ENCODE measurements at places on chromosomes 4 and X. TPM values are rescaled to one million over a fixed set of nuclear protein-coding genes. Genes with fewer than 3 reads are reported as not detected.

Gene PCDH19
- total RNA-seq = 0.32 TPM

Gene AMBN
- not detected for total RNA-seq

Gene MTMR1
- 20.0 TPM for total RNA-seq

Gene CT47C1
- total RNA-seq = not detected

Gene CHIC1
- 0.10 TPM for total RNA-seq

GRCh38 chrX:49147936-49148335, 14.6 kb upstream of the MAGIX start:
- DNase-seq = no peak

GRCh38 chrX:39899856-39900776, 197.6 kb downstream of the BCOR start:
- no peak for DNase-seq

- DNase-seq = no peak
Observed at GRCh38 chrX:46715530-46715929, 43.4 kb downstream of the SLC9A7 start.

DNA sequence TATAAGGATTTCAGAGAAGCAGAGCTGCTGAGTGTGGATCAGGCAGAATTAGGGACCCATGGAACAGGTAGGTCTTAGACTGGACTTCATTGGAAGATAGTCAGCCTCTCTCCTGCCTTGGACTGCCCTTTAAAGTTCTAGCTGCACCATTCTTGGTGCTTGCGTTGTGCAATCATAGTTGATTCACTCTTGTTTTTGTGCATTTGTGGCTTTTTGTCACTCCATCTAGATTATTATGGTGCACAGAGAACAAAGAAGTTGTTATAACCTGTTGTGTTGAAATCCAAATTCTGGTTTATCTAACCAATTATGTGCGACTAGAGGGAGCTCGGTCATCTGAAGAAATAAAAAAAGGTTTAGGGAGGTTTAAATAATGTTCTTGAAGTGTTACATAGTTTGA, 59.3 kb downstream of the JADE1 start:
- DNase-seq = no peak

DNA sequence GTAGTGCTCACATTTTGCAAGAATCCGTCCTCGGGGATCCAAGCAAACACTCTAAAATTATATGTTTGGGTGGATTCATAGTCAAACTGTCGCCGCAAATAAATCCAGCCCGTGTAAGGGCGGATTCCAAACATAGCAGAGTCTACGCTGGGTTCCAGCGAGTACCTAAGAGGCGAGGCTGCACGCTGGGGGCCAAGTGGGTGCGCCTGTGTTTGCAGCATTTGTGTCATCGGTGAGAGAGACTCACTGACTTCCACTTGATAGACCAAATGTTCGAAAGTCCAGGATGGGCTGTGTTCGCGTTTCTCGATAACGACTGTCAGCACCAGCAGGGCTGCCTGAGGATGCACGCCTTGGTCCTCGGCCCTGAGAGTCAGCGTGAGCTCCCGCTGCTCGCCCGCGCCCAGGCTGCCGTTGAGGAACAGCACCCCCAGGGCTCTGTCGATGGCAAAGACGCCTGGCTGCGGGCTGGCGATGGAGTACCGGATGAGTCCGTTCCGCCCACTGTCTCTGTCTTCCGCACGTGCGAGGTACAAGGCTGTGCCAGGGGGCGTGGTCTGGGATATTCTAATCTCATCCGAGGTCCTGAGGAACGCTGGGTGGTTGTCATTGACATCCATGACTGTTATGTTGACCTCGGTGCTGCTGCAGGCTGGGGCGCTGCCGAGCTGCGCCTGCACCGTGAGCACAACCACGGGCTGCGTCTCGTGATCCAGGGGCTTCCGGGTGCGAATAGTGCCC, 158.7 kb downstream of the DCHS2 start:
- DNase-seq = no peak

DNA sequence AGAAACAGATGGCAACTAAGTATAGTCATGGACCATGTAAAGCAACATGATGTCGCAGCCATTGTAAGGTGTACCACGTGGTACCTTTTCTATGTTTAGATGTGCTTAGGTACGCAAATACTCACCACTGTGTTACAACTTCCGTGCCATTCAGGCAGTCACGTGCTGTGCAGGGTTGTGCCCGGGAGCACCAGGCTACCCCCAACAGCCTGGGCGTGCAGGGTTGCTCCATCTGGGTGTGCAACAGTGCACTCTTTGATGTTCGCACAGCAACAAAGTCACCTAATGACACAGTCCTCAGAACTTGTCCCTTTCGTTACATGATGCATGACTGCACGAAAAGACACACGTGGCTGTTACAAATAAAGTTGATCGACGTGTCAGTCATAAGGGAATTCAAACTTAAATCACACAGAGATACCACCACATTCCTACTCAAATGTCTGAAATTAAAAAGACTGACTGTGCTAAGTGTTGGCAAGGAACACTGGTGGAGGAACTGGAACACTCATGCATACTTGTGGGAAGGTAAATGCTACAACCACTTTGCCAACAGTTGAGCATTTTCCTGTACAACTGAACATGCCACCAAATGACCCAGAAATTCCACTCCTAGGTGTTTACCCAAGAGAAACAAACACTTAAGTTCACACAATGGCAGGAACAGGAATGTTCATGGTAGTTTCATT, 24.3 kb downstream of the CPLX1 start:
- no peak for DNase-seq

DNA sequence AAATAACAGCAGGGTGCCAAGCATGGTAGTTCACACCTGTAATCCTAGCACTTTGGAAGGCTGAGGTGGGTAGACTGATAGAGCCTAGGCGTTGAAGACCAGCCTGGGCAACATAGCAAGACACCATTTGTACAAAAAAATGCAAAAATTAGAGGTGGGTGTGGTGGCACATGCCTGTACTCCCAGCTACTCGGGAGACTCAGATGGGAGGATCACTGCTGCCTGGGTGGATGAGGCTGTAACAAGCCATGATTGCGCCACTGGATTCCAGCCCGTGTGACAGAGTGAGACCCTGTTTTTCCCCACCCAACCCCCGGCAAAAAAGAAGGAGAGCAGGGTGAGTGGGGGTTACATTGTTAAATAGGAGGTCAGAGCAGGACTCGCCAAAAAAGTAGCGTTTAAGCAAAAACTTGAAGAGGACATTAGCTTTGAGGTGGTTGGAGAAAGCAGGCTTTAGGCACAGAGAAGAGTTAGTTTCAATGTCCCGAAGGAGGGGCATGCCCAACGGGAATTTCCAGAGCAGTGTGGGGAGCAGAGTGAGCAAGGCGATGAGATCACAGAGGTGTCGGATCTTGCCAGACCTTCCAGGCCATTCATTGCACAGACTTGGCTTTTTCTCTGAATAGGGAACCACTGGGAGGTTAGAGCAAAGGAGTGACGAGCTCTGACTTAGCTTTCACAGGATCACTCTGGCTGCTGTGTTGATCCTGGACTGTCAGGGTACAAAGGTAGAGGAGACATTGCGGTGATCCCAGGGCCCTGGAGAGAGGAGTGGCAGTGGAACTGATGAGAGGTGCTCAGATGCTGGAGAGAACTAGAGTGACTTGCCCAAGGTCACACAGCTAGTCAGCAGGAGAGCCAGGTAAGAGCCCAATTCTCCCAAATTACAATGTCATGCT, 70.6 kb downstream of the TRAPPC11 start:
- no peak for DNase-seq

GRCh38 chr4:77240469-77241066, 83.6 kb downstream of the CCNG2 start:
- peak; percentile 51 for DNase-seq

- no peak for DNase-seq
Observed at GRCh38 chr4:124018383-124019317, 622.1 kb downstream of the SPRY1 start.

DNA sequence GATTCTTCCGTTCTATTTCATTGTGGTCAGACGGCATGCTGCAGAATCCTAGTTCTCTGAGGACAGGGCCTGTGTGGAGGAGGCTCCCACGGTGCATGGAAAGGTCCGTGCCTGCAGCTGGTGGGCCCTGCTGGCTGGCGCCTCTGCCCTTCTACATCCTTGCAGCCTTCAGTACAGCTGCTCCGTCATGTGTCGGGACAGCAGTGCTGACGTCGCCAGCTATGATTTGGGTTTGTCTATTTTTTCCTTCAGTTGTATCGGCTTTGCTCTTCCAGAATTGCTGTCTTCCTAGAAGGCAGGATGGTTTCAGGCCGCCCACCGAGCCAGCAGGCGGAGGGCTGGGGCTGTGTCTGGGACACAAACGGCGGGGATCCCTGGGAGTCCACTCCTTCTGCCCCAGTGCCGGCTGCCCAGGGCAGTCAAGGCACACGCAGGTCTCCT, 32.1 kb upstream of the CPLX1 start:
- no peak for DNase-seq

DNA sequence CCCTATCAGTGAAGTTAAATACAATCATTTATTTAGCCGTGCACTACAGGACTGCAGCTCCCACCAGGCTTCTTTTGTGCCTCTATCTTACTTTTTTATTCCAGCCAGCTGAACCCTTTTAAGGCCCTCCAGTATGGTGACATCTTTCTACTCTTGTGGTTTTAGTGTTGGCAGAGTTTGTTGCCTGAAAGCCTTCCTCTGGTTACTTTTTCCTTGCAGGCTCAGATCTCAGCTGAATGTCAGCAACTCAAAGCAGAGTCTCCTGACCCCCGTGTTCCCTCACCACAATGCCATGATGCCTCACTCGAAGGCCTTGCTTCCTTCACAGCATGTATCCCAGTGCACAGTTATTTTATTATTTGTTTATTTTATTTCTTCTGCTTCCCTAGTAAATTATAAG, 818.9 kb upstream of the LCORL start:
- DNase-seq = no peak

GRCh38 chrX:12949927-12950656, 24.8 kb upstream of the TMSB4X start:
- no peak for DNase-seq

DNA sequence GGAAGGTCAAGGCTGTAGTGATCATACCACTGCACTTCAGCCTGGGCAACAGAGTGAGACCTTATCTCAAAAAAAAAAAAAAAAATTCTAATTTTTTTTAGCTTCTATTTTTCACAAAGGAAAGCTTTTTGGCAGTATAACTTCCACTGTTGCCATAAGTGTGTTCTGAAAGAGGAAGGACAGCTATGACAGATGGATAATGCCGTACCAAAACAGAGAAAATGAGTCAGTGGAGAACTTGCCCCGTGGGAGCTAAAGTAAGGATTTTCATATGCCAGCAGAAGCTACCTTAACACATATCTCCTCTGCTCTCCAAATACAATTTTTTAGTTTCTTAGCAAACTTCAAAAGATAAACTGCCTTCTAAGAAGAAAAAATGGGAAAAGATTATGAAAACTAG, 43.7 kb downstream of the RPS3A start:
- DNase-seq = no peak

- no peak for DNase-seq
Observed at GRCh38 chr4:173855015-173855414, 325.0 kb upstream of the HAND2 start.

- DNase-seq = no peak
Observed at GRCh38 chr4:5707778-5708448, 446 bp downstream of the EVC2 start.

DNA sequence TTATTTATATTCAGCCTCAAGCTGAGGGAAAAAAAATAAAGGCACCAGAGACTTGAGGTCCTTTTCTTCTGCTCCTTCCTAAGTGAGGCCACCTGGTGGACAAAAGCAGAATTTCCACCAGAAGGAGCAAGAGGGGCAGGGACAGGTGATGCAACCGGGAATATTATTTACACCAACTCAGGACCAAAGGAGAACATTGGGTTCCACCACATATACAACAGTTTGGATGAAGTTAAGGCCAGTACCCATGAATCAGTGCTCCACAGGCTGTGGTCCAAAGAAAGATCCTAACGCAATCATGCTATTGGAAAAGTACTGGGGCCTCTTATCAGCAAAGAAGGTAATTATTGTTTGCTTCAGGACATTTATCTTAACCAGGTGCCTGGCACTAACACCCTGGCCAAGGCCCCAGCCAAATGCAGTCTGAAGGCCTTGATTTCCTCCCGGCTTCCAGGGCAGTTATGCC, 57.4 kb downstream of the TSC22D3 start:
- peak; percentile 71 for DNase-seq

DNA sequence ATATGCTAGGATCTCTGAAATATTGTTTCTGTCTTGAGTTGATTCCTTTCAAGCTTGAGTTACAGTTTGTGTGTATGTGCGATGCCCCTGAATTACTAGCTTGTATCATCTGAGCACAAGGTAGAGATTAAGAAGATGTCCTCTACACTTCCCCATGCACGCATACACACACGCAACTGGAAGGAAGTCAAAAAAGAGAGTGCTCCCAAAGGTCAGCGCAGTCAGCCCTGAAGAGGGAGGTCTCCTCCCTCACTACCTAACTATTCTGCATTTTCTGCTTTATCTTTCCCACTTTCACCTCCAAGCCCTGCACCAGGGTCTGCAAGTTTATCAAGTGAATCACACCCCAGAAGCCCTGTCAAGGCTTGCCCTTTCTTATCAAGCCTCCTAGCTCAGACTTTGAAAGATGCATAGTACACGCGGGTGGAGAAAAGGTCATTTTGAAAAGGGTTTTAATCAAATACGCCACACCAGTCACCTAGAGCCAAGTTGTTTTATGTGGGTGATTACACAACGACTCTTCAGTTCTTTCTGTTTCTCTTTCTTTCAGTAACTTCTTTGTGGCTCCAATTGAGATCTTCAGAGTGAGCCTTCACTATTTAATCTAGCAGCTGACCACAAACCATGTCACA, 127.7 kb downstream of the ASB9 start:
- DNase-seq = no peak

DNA sequence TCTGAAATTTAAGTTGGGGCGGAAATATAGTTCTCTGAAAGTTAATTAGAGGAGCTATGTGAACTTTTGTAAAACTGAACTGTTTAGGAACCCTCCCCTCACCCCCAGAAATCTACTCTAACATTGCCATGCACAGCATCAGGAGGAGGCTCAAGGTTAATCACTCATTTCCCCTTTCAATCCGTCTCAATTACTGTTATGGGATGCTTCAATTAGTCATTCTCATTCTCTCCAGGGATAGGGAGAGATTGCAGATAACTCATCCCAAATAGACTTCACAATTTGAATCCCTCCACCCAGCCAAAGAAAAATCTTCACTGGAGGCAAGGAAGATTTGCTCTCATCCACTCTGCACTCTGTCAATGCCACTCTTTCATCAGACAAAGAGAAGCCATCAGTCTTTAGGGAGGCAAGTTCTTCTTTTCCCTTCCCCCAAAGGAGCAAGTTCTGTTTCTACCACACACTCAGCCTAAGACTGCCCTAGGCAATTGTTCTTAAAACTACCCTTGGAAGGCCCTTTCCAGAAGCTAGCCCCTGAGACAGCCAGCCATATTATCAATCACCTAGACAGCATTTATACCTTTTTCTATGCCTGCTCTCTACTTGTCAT, 140.4 kb downstream of the SLC10A7 start:
- no peak for DNase-seq

GRCh38 chrX:132652871-132653270, 164.0 kb upstream of the MBNL3 start:
- DNase-seq = no peak

DNA sequence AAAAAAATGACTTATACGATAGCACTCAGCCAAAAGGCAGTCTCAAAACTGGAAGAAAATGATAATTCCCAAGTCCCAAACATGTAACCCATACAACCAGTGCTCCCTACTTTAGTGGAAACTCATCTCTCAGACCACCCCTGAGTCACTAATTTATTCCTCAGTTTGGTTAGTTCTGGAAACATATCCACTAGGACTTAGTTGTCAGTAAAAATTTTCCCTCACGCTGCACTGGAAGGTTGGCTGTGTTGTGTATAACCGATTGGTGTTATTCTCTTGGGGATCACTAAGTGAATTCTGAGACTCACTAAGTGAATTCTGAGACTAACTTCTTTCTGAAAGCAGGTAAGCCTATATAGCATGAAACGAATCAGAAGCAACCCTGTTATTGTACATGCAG, 48.5 kb upstream of the GAB1 start:
- no peak for DNase-seq

All from HCT116 (cell line).